ENCODE measurements at places on chromosomes 12 and 14.

DNA sequence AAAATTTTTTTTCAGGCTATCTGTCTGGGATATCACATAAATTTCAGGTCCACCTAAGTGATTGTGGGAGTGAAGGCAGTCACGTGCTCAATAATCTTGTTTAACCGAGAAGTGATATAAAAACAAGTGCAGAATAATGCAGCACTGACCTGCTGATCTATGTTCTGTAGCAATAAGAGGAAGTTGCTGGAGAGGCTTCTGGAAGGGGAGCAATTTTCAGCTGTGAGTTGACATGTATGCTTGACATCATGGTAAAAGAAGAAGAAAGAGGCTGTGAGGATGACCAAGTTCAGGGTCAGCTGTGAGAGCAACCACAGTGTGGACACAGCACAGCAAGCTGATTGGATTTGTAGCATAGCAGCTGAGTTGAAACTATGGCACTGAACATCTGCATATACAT, 172.0 kb upstream of the PELI2 start:
- no peak for DNase-seq

DNA sequence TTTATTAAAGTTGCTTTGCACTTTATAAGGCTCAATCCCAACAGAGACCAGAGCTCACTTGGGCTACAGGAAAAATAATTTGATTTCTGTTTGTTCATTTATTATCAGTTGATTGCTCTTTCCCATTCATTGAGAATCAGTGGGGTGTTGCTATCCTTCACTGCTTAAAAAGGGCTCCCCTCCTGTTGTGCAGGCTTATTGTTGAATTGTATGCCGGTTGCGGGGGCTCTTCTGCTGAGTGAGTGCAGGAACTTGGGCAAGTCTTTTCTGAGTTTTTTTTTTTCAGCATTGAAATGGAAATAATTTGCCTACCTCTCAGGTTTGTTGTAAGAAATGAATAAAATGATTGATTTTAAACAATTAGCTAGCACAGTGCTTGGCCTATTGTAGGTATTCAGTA, 32.6 kb downstream of the AKAP6 start:
- no peak for DNase-seq

GRCh38 chr12:23349564-23349963, 599.9 kb downstream of the SOX5 start:
- no peak for DNase-seq

DNA sequence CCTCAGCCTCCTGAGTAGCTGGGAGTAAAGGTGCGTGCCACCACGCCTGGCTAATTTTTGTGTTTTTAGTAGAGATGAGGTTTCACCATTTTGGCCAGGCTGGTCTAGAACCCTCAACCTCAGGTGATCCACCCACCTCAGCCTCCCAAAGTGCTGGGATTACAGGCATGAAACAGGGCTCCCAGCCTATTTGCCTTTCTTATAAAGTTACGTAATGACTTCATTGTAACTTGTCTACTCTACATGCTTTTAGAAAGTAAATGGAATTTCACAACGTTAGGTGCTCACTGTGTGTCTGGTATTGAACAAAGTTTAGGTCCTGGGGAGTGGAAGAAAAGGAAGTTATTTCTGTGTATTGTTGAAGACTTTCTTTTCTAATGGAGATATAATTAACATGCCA, 12.5 kb downstream of the CFAP251 start:
- no peak for DNase-seq

GRCh38 chr12:67355428-67356379, 86.5 kb downstream of the CAND1 start:
- DNase-seq = no peak

DNA sequence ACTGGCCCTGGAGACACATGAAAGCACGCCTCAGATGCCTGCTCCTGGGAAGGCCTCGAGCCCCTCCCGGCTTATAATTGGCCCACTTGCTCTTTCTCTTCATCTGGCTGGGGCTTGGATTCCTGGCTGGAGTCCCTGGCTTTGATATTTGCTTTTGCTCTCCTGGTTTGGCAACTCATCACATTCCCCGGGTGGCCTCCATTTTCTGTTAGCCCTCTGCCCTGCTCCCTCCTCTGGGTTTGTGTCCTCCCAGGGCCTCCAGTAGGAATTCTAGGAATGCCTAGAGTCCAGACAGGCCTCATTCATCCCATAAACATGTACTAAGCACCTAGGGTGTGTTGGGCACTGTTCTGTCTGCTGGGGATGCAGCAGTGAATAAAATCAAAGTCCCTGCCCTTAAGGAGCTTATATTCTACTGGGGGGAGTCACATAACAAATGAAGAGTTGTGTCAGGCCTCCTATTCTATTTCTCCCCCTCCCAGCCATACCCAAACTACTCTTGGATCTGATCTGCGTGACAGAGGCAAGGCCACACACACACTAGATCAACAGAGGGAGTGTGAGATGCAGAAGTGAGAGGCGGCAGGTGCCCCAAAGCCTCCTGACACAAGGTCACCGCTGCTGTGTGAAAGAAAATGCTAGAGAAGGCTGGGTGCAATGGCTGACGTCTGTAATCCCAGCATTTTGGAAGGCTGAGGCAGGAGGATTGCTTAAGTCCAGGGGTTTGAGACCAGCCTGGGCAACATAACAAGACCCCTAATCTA, 21.3 kb upstream of the TSPAN9 start:
- DNase-seq = no peak

DNA sequence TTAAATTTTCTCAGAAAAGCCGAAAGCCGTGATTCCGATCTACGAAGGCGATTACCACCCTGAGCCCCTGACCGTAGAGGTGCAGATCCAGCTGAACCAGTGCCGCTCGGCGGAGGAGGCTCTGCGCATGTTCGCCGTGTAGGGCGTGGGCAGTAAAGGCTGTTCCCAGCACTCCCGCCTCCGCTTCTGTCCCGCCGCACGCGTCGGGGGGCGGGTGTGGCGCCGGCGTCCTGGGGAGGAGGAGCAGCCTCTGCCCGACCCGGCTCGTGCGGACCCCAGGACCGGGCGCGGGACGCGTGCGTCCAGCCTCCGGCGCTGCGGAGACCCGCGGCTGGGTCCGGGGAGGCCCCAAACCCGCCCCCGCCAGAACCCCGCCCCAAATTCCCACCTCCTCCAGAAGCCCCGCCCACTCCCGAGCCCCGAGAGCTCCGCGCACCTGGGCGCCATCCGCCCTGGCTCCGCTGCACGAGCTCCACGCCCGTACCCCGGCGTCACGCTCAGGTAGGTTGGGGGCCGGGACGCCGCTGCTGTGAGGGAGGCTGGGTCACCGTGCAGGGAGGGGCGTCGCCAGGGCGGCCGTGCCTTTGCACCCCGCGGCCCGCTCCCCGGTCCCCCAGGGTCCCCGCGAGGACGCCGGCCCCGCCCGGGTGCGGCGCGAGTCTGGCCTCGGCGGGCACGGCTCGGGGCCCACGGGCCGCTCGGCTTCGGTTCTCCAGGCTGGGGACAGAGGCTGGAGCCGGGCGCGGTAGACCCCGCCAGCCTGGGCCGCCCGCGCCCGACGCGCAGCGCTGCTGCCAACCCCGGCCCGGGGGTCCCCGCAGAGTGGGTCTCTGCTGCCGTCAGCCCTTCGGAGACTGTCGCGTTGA, at the start of gene B3GNT4:
TSS of gene B3GNT4 (plus strand) at position 409 of the 866 bp plus-strand sequence. CDS start 910 bp downstream, outside the sequence.
- DNase-seq = peak; percentile 77

DNA sequence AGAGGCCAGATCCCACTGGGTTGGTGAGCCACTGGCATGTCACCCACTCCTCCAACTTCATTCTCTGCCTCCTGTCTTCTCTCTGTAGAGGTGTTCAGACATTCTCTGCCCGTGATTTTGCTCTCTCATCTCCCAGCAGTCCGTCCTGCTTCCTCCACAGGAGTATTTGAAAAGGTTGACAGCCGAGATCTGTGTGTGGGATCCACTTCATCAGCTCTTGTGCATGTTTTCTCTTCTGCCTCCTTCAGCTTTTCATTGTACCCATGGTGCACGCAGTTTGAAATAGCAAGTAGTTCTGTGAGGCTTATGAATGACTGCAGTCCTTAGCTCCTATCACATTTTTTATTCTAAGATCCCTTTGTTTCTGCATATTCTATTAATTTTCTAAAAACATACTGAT, 34.8 kb downstream of the ZC3H14 start:
- no peak for DNase-seq

GRCh38 chr12:130557201-130557600, 158.9 kb downstream of the RIMBP2 start:
- DNase-seq = no peak

- DNase-seq = no peak
These were observed 4.9 kb upstream of the WASHC4 start for GRCh38 chr12:105102673-105103072.

DNA sequence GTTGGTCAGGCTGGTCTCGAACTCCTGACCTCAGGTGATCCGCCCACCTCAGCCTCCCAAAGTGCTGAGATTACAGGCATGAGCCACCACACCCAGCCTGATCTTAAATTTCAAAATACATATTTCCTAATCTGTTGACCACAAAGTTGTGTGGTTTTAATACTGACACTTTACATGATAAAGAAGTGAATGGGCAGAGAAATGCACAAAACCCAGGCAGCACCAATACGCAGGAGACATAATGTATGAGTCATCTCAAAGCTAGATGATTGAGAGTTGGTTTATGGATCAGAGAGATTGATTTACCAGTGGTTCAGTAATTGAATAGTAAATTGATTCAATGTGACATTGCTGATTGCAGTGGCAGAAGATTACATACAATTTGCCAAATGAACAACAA, 19.2 kb upstream of the PPP2R5E start:
- no peak for DNase-seq
